ENCODE measurements at places on chromosomes 4 and X. TPM values are rescaled to one million over a fixed set of nuclear protein-coding genes. Genes with fewer than 3 reads are reported as not detected.

The HELT gene
- total RNA-seq, result not detected

The RNF128 gene
- total RNA-seq, result not detected

The CENPVL3 gene
- total RNA-seq, result not detected

GRCh38 chr4:23333556-23333945, 556.3 kb downstream of the PPARGC1A start:
- DNase-seq, result no peak
- no peaks in the 10 kb centered on the region for H3K36me3 ChIP-seq
- no peaks in the 10 kb centered on the region for H3K27me3 ChIP-seq
- no peak overlapping the region for H3K4me3 ChIP-seq
- H3K4me1 ChIP-seq, result peaks cover 3% of the 10 kb centered on the region

- no peaks in the 10 kb centered on the region for H3K36me3 ChIP-seq
- H3K27ac ChIP-seq, result peak overlapping the region; percentile 65
- no peaks in the 10 kb centered on the region for H3K27me3 ChIP-seq
- peak; percentile 84 for DNase-seq
- H3K4me1 ChIP-seq, result peaks cover 8% of the 10 kb centered on the region
These were observed 1.6 kb upstream of the LNX1 start for GRCh38 chr4:53592686-53593501.
